ENCODE measurements at places on chromosomes 11 and 22.

- no peak for DNase-seq
Measured at GRCh38 chr22:46500201-46500600, 37.2 kb downstream of the CELSR1 start.

GRCh38 chr11:126137136-126137535 is 74.3 kb downstream of the RPUSD4 start:
- peak; percentile 62 for DNase-seq

- DNase-seq = peak; percentile 13
Measured at GRCh38 chr22:49853981-49854831, 562 bp downstream of the ZBED4 start.

- no peak for DNase-seq
Measured at GRCh38 chr11:73359341-73359740, 16.9 kb upstream of the RELT start.

DNA sequence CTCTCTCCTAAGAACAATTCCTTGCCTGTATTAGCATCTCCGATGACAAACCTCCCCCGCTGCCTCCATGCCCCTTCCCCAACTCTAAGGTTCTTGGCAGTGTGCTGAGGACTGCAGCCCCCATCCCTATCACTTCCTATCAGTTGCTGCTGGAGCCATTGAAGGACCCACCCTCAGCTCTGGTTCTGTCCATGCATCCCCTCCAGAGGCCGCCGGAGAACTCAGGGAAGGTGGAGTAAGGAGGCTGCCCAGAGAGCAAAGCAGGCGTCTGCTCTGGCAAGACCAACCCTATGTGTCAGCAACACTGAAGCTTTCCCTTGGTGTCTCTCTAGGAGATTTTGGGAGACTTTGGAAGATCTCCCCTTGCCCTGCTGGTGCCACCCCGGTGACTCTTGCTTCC is 1139.5 kb downstream of the TBC1D22A start:
- DNase-seq = no peak

DNA sequence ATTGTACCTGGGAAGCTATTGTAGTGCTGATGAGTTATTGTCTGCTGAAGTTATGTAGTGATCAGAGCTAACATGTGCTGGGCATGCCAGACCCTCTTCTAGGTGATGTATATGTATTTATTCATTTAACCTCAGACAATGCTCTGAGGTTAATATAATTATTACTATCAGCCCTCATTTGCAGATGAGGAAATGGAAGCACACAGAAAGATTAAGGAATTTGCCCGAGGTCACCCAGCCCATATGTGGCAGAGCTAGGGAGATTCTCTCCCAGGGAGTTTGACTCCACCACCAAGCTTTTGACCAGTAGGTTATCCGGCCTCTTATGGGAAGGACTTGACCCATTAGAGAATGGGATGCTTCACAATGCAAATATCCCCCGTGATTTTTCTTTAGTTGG is 114.2 kb upstream of the NAV2 start:
- no peak for DNase-seq

DNA sequence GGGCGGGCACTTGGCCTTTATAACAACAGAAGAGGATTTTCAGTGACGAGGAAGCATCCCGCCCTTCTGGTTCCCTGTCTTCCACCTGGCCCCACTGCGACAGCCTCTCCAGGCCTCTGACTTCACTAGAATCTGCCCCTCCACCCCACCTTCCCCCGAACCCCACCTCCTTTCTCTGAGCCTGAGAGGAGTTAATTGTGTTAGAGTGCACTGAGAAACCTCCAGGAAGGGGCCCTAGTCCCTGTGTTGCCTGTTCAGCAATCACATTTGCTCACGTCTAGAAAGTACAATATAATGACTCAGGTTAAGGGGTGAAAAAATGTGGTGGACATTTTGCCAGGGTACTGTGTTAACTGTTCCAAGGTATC is 38.8 kb downstream of the PTPRJ start:
- no peak for DNase-seq

GRCh38 chr11:75233754-75234172 is 6.8 kb upstream of the TPBGL start:
- DNase-seq = peak; percentile 57
